ENCODE measurements at places on chromosomes 2 and 18.

GRCh38 chr2:15243762-15244161, 317.4 kb downstream of the NBAS start:
- no peak for DNase-seq
- H3K36me3 ChIP-seq = peaks cover 5% of the 10 kb centered on the region
- H3K4me3 ChIP-seq = no peak overlapping the region
- no peaks in the 10 kb centered on the region for H3K27me3 ChIP-seq

DNA sequence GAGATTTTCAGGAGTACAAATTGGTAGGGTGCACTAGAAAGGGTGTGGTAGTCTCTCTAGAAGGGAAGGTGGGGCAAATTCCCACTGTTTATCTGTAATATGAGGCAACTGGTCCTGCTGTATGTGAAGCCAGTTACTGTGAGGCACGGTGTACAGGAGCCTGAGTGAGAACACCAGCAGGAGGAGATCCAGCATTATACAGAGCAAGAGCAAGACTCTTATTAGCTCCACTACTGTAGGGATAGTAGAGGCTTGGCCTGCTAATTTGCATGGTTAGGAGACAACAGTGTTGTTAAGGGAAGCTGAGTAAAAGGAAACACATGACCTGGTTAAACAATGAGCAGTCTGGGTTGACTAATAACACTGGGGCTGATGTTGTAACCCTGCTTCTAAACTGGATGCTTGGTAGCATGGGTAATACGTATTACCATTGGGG, 76.3 kb upstream of the WDSUB1 start:
- no peak for DNase-seq
- peaks cover 10% of the 10 kb centered on the region for H3K4me1 ChIP-seq
- H3K27me3 ChIP-seq = no peaks in the 10 kb centered on the region
- peaks cover 16% of the 10 kb centered on the region for H3K36me3 ChIP-seq
- H3K27ac ChIP-seq = no peak overlapping the region
- no peak overlapping the region for H3K4me3 ChIP-seq

DNA sequence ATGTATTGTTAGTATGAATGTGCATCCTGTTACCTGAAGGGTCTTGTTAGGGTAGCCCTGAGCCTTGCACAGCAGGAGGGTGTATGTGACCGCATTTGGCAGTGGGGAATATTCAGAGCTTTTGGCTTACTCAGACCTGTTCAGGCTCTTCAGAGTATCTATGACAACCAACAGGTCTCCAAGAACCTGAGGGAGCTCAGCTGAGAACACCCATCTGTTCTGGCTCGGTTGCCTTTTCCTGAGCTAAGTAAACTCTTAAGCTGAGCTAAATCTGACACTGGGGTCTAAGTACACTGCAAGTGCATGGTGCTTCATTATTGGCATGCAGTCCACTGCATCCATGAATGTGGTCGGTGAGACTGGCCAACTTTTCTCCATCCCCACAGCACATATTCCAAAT, 92.4 kb upstream of the CHST9 start:
- no peak for DNase-seq
- peaks cover 8% of the 10 kb centered on the region for H3K36me3 ChIP-seq
- H3K4me3 ChIP-seq = no peak overlapping the region
- peaks cover 5% of the 10 kb centered on the region for H3K4me1 ChIP-seq

DNA sequence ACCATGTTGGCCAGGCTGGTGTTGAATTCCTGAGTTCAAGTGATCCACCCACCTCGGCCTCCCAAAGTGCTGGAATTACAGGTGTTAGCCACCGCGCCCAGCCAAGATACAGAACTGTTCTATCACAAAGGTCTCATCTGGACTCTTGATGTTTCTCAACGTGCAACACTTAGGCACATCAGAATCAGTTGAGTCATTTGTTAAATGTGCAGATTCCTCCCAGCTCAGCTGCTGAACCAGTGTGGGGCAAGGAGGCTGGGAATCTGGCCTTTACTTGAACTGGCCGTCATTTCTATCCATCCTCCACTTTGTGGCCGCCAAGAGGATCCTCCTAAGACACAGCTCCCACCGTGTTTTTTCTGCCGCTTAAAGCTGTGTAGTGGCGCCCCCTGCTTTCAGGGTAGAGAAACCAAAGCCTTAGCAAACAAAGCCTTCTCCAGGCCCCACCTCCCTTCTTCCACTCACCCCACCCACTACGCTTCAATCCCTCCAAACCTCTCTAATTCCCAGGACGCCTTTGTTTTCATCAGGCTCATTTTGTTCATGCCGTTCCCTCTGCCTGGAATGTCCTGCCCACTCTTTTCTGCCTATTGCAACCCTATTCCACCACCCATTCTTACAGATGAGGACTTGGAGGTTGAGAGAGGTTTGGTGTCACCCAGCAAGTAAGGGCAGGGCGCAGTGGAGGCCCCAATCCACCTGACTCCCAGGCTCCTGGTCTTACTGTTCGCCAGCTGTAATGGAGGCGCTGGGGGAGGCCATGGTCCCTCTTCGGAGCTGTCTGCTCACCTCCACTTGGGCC, 776 bp upstream of the SPEG start:
- no peak for DNase-seq
- no peak overlapping the region for H3K27ac ChIP-seq
- H3K27me3 ChIP-seq = peaks cover 22% of the 10 kb centered on the region
- no peaks in the 10 kb centered on the region for H3K4me1 ChIP-seq
- H3K4me3 ChIP-seq = no peak overlapping the region

- H3K27ac ChIP-seq = no peak overlapping the region
- no peaks in the 10 kb centered on the region for H3K4me1 ChIP-seq
- H3K36me3 ChIP-seq = no peaks in the 10 kb centered on the region
- no peak overlapping the region for H3K4me3 ChIP-seq
- peaks cover 20% of the 10 kb centered on the region for H3K27me3 ChIP-seq
These were observed 102.5 kb upstream of the LDAH start for GRCh38 chr2:20925265-20925889.

DNA sequence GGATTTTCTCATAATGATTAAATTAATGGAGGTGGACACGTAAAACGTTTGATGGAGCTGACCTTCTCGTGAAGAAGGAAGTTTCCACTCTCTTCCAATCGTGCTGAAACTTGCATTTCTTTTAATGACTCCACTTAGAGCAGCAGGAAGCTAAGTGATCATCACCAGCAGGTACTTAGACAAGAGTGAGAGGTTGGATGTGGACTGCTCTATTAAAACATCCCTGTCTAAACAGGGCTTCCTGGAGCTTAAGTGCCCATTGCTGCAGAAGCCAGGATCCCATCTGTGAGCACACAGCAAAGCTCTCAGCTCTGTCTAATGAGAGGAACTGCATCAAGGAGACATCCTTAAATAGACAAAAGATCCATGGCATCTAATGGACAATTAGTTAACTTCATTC, 1539.5 kb upstream of the CELF4 start:
- no peak overlapping the region for H3K27ac ChIP-seq
- no peak overlapping the region for H3K4me3 ChIP-seq
- DNase-seq = no peak
- no peaks in the 10 kb centered on the region for H3K27me3 ChIP-seq
- no peaks in the 10 kb centered on the region for H3K4me1 ChIP-seq
- no peaks in the 10 kb centered on the region for H3K36me3 ChIP-seq

- peaks cover 27% of the 10 kb centered on the region for H3K27me3 ChIP-seq
- no peak overlapping the region for H3K4me3 ChIP-seq
- DNase-seq = no peak
These were observed 4.8 kb upstream of the ATP6V1C2 start for GRCh38 chr2:10716581-10716980.

- no peak overlapping the region for H3K27ac ChIP-seq
- no peaks in the 10 kb centered on the region for H3K27me3 ChIP-seq
- no peak overlapping the region for H3K4me3 ChIP-seq
- no peak for DNase-seq
- no peaks in the 10 kb centered on the region for H3K36me3 ChIP-seq
These were observed 75.1 kb downstream of the GBX2 start for GRCh38 chr2:236093134-236093533.

Data from natural killer cell treated with Interleukin-12 subunit alpha and Interleukin-12 subunit beta and Interleukin-15 and Interleukin-18, amount 100 ng/mL, for 72 hours (primary cell).